ENCODE measurements at places on chromosomes 7 and 10. TPM values are rescaled to one million over a fixed set of nuclear protein-coding genes. Genes with fewer than 3 reads are reported as not detected.

TRIL gene
- 3.3 TPM for total RNA-seq

MKX gene
- total RNA-seq: 10.5 TPM

DNA sequence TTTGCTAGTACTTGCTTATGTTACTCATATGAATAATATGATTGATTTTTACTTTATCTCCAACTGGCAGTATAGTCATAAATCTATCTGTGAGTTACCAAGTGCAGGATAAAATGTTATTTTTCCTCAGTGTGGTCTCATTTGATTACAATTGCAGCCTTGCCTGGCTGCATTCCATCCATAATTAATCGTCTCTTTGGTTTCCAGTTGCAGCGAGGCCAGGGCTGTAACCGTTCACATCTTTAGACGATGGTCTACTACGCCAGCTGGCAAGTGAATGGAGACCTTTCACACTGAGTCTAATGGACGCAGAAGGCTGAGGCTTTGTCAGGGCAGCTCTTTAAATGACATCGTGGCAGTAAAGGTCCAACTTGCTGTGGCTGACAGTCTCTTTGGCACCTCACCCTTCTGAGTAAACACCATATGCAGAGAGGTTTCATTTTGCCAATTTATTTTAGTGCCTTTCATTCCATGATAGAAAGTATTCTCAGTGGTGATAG, 84.0 kb downstream of the ARL4A start:
- H3K27me3 ChIP-seq: no peaks in the 10 kb centered on the region
- peak; percentile 23 for DNase-seq
- H3K4me1 ChIP-seq: peaks cover 3% of the 10 kb centered on the region
- no peak overlapping the region for H3K4me3 ChIP-seq

DNA sequence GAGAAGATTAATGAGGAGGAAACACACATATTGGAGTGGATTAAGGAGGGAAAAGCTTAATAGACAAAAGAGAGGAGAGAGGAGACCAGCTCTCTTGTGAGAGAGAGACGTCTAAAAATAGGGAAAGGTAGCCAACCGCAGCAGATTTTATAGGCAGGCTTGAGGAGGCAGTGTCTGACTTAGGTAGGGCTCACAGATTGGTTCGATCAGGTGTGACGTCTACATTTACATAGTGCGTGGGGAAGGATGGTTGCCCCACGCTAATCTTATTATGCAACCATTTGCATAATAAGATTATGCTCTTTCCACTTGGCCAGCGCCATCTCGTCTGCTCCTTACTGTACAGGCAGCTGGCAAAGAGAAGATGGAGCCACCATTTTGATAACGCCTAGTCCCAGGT, 122.0 kb downstream of the MARCHF5 start:
- no peak overlapping the region for H3K27ac ChIP-seq
- DNase-seq: no peak
- H3K4me3 ChIP-seq: no peak overlapping the region
- H3K27me3 ChIP-seq: no peaks in the 10 kb centered on the region

DNA sequence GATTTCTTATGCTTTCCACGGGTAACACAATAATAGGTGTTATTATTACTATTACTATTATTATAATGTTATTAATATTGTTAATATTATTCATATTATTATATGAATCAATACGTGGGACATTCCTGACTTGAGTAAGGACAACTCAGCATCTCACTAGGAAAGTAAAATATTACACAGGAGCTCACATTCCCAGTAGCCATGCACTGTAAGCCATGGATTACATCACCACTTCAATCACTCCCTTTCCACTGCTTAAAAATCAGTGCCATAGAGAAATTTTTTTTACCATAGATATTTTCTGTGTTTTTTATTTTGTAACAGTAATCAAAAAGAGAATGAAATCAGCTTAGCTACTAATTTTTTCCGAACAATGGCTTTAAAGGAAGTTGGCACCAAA, 68.5 kb upstream of the DGKI start:
- H3K4me1 ChIP-seq: no peaks in the 10 kb centered on the region
- no peak overlapping the region for H3K4me3 ChIP-seq

All from prostate gland (tissue), 2 donors.